GM04504 (cell line): ENCODE measurements at places on chromosomes 5 and 9.

- no peak for DNase-seq
These were observed 3.6 kb upstream of the TMEM38B start for GRCh38 chr9:105690742-105691141.

DNA sequence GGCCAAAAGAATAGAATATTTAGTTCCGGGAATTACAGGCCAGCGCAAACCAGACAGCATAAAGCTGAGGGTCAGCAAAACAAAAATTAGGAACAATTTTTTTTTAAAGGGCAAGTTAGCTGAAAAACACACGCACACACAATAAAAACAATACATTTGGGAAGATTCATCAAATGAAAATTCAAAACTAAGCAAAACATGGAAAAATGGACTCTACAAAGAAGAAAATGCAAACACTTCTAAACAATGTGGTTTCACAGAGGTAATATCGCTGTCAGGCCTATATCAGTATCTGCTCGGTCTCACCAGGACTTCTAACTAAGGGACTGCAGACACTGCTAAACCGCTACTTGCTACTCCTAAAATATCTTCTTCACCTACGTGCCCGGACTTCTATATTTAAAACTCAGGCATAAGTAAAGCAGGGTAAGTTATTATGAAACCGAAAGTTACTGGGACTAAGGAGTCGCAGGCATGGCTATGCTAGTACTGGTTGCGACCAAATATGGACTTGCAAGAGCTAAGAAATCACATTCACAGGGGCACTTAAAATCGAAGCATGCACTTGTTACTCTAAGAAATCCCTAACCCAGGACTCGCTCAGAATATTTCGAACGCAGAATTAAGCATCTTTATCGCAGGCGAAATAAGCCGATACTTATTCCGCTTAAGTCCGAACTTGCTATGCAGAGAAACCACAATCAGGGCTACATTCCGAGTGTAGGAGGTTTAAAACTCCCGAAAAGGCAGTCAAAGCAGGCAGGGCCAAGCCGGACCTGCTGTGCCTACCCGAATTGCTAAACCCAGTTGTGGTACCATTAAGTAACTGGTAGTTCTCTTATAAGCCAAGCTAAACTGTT lies 2.3 kb downstream of the ANXA2R start:
- DNase-seq, result no peak

- DNase-seq, result no peak
These were observed 5.2 kb downstream of the PCSK1 start for GRCh38 chr5:96427824-96428223.

GRCh38 chr9:83906144-83906543 lies 15.1 kb downstream of the KIF27 start:
- no peak for DNase-seq

DNA sequence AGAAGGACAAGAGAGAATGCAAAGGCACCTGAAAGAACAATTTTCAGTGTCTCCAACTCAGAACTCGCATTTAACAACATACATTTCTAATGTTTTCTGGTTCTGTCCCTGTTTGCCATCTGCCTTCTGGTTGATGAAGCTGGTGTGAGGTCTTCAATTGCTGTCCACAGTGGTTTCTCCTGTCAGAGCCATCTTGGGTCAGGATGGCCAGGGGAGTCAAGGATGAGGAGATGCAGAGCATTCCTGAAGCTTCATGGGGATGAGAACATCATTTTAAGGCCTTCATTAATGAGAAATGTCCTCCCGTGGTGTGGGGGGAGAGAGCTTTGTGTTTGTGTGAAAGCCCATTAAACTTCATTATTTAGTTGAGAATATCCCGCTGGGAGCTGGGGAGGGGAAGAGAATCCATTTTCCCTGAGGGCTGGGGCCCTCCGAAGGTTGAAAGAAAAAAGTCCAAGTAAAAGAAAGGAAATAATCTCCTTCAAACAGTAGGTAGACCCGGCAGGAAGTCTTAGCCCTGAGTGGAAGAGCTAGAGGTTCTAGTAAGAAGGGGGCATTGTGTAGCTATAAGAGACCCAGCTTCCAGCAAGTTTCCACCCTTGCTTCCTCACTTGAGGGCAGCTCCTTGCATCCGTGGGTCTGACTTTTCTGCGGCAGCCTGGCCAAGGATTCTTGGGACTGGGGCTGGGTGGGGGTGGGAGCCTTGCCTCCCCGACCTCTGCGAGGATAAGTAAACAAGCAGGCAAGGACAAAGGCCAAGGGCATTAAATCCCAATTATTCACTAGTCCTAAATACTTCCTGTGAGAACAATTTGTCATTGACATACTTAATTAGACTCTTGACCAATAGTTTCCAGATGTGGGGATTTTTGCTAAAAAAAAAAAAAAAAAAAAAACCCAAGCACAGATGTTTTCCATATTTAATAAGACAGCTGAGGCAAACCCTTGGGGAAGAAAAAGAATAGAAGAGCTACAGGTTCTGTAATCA lies 119.2 kb downstream of the MSX2 start:
- DNase-seq, result no peak

DNA sequence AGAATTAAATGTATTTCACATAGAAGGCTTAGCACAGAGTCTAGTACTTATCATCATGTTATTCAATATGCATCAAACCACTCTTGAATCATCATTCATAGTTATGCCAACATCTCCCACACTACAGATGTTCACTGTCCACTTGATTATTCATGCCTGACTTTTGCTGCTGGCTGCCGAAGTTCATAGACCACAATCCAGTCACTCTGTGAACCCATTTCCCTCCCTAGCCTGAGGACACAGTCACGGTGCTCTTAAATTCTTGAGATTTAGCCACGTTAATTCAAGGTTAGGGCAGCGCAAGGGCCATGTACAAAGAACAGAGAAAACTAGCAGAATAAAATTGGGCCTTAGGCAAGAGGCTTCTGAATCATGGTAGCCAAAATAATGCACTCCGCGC lies 32.4 kb downstream of the ABCA1 start:
- no peak for DNase-seq
